Activated T-helper 17 cell treated with anti-CD3 and anti-CD28 coated beads, Interleukin-2, amount 50 U/mL, for 72 hours (primary cell): ENCODE measurements at places on chromosomes 13 and 19. TPM values are rescaled to one million over a fixed set of nuclear protein-coding genes. Genes with fewer than 3 reads are reported as not detected.
A peak's percentile ranks its signal among the peaks of the same experiment; 100 is the strongest.

PSG3 gene
- 0.13 TPM for total RNA-seq

- ATAC-seq, result no peak
Observed at GRCh38 chr13:27427641-27428040, 3.2 kb downstream of the GTF3A start.

- peak; percentile 18 for ATAC-seq
Observed at GRCh38 chr19:38392707-38393308, 4.3 kb downstream of the SPRED3 start.

APC2 gene
- total RNA-seq, result 0.21 TPM

- ATAC-seq, result no peak
Observed at GRCh38 chr13:32737679-32738078, 151.4 kb downstream of the PDS5B start.

GRCh38 chr13:28246891-28247290 lies 108.5 kb downstream of the PAN3 start:
- ATAC-seq, result no peak

DNA sequence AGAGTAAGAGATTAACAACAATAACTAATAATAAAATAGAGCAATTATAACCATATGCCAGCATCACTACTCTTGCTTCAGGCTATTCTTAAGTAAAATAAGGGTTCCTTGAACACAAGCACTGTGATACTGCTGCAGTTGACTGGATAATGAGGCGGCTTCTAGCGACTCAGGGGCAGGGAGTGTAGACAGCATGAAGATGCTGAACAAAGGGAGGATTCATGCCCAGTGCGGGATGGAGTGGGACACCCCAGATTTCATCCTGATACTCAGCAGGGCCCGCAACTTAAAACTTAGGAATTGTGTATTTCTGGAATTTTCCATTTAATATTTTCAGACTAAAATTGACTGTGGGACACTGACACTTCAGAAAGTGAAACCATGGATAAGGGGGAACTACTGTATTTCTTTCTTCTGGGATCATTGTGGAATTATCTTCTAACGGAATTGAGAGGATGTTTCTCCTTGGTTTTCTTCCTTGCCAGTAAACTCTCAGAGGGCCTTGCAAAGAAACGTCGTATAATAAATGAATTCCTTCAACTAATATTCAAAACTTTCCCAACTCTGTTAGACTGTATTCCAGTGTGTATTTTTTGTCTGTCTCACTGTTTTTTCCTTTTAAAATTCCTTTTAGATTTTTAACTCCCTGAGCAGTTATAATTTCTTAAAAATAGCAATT lies 127.5 kb downstream of the B3GLCT start:
- no peak for ATAC-seq

GRCh38 chr19:49058562-49058961 lies 1.0 kb upstream of the CGB7 start:
- ATAC-seq, result no peak

DNA sequence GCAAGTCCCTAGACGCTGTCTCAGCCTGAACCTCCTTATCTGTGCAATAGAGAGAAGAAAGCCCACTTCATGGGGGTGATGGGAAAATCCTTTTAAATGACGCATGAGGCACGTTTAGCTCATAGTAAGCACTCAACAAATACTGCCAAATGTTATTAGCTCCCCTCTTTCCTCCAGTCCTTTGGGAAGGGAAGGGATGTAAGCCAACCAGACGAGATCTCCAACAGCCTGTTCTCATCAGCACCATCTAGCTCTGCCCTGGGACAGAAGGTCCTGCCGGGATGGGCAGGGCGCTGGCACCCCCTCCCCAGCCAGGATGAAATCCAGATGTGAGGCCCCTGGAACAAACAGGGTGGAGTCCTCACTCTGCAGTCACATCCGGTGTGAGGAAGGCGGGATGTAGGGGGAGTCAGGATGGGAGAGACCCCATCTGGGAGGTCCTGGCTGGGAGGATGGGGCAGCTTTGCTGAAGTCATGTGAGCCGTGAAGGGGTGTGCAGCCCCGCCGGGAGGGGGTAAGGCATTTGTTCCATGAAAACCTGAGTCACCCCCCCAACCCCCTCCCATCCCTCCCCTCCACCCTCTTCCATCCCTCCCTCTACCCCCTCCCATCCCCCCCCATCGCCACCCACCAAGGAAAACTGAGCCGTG lies 4.6 kb downstream of the S1PR2 start:
- ATAC-seq, result no peak

N4BP2L1 gene
- total RNA-seq, result 62.0 TPM

GRCh38 chr13:46620029-46620428 lies 67.1 kb downstream of the LRCH1 start:
- no peak for ATAC-seq

- no peak for ATAC-seq
Observed at GRCh38 chr19:5929625-5930024, 15.6 kb downstream of the CAPS start.

TPM4 gene
- total RNA-seq, result 474 TPM

- ATAC-seq, result no peak
Observed at GRCh38 chr13:50757008-50757407, 86.5 kb downstream of the DLEU7 start.

- ATAC-seq, result no peak
Observed at GRCh38 chr19:30340771-30341561, 31.2 kb upstream of the ZNF536 start.

DNA sequence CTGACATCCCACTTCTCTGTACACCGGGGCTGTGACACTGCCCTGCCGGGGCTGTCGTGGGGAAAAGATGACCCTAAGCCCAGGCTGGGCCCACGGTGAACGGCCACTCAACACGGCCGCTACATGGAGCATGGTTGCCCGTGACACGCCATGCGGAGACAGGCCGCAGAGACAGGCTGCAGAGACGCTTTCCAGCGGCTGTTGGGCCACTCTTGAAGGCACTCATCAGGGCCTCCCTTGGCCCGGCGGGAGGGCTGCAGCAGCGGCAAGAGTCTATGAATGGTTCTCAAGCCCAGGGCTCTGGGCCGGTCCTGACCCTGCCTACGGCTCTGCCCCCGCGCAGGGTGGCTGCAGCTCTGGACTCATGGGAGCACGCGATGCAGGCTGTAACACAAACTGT lies 22.1 kb downstream of the ADPRHL1 start:
- ATAC-seq, result no peak

VSTM1 gene
- not detected for total RNA-seq

SYT3 gene
- not detected for total RNA-seq

DNA sequence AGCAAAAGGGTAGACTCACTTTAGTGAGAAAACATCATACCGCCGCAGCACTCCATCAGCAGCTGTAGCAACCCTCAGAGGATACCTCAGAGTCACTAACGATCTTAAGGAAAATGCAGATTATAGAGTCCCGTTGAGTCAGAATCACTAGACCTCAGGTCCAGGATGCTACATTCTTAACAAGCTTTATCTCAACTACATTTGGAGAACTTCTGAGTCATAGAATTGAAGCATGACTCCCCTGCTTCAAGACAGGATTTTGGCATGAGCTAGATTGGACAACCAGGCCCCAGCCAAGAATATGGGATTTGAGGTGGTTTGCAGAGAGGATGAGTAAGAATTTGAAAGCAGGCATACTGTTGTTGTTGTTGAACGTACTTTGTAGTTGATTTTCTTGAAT lies 118.9 kb upstream of the UBL3 start:
- ATAC-seq, result no peak

- no peak for ATAC-seq
Observed at GRCh38 chr13:113150550-113151365, 7.7 kb upstream of the PROZ start.

FUT6 gene
- total RNA-seq, result not detected

PEAK3 gene
- 0.32 TPM for total RNA-seq

DNA sequence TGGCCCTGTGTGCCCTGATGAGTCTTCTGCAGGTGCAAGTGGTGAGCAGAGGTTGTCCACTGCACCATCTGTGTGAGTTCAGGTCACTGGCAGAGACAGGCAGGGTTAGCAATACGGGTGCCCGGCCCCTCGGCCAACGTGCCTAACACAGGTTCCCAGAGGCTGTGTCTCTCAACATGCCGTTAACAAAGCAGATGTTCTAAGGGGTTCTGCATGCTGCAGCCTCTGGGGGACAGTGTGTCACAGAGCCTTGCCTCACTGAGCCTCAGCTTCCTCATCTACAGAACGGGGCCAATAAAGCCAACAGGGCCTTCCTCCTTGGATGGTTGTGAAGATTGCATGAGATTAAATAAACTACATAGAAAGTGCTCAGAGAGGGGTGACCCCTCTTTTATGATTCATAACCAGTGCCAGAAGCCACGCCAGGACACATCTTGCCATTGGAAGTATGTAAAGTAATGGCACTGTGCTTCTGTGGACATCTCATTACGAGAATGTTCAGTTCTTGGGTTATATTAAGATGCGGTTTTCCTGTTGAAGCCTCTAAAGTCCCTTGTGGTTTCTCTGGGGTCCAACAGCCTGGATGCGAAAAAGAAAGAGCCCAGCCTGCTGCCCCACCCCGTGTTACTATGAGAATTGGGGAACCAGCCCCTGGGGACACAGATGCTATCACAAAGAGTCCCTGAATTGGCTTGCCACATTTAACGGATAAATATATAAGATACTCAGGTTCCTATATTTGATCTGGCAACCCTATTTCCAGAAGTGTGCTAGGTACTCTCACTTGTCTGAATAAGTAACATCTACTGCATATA lies 11.2 kb upstream of the ARHGEF18 start:
- ATAC-seq, result peak; percentile 97

DNA sequence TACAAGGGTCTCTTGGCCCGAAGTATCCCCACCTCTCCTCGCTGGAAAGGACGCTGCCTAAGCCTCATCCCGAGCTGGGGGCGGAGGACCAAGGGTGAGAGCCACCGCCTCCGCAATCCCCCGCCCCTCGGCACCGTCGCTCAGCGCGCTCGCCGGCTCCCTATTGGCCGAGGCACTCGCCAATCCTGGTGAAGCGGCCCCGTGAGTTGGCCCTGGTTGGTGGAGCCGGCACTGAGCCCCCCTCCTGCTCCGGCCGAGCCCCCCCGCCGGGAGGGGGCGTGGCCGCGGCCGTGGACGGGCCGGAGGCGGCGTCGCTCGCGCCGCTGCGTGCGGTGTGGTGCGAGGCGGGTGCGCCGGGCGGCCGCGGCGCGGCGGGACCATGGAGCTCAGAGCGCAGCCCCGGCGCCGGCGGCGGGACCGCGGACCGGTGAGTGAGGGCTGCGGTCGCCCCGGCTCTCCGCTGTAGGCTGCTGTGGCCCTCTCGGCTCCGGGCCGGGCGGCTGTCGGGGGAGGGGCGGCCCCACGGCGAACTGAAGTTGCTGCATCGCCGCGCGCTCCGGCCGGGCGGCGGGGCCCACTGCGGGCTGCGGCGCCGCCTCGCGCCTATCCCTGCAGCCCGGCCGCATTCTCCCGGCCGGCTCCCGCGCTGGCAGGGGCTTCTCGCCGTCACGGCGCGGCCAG lies at the start of gene WASF3:
Gene WASF3, plus strand, starts transcription at position 291 of the 681 bp plus-strand sequence. CDS start 84,588 bp downstream, outside the sequence.
- peak; percentile 71 for ATAC-seq

EHD2 gene
- 8.2 TPM for total RNA-seq

GRCh38 chr13:40963927-40964326 lies 55.2 kb downstream of the ELF1 start:
- peak; percentile 84 for ATAC-seq

- ATAC-seq, result no peak
Observed at GRCh38 chr13:50744116-50744660, 99.3 kb downstream of the DLEU7 start.

GRCh38 chr19:45403272-45403671 lies 1.6 kb downstream of the PPP1R13L start:
- no peak for ATAC-seq

GRCh38 chr19:18386543-18387271 lies 749 bp downstream of the GDF15 start:
- ATAC-seq, result no peak

ZNF550 gene
- 10.0 TPM for total RNA-seq

GRCh38 chr19:823565-824121 lies 1.9 kb upstream of the PLPPR3 start:
- no peak for ATAC-seq

FCGBP gene
- 2.1 TPM for total RNA-seq

GARRE1 gene
- 13.6 TPM for total RNA-seq

DNA sequence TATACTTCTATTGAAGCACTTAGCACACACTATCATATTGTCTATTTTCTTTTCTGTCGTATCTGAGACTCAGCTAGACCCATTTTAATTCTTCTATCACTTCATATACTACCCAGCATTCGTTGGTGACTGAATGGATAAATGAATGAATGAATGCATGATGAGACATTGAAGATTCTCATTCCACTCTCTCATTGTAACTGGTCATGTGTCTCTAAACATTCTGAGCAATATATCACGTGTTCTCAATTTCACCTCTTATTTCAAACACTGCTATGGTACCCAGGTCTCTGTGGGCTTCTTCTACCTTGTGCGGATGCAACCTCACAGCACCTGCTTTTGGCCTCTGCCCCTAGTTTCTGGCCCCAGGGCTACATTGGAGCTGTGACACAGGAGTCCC lies 65.2 kb upstream of the USPL1 start:
- ATAC-seq, result no peak

CGB2 gene
- not detected for total RNA-seq

GRCh38 chr13:27549406-27549981 lies 70.8 kb downstream of the LNX2 start:
- ATAC-seq, result no peak

DNA sequence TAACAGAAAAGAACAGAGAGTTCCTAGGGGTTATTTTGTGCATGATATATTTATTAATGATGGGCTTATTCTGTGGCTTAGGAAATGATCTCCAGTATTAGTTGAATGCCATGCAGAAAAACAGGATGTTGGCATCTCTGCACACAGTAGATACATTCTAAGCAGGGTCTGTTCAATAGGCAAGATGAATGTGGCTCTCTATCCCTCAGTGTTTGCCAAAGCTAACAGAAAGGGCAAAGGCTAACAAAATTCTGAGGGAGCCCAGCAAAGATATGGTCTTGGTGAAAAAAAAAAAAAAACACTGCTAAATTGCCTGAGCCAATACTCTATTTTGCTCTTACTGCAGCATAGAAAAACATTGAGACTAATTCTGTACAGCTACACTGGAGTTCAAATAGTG lies 1095.8 kb downstream of the UQCRFS1 start:
- no peak for ATAC-seq

GRCh38 chr19:5987077-5987818 lies 9.3 kb upstream of the RANBP3 start:
- ATAC-seq, result peak; percentile 63

GRCh38 chr13:41505209-41505835 lies 48.0 kb downstream of the RGCC start:
- ATAC-seq, result no peak

DNA sequence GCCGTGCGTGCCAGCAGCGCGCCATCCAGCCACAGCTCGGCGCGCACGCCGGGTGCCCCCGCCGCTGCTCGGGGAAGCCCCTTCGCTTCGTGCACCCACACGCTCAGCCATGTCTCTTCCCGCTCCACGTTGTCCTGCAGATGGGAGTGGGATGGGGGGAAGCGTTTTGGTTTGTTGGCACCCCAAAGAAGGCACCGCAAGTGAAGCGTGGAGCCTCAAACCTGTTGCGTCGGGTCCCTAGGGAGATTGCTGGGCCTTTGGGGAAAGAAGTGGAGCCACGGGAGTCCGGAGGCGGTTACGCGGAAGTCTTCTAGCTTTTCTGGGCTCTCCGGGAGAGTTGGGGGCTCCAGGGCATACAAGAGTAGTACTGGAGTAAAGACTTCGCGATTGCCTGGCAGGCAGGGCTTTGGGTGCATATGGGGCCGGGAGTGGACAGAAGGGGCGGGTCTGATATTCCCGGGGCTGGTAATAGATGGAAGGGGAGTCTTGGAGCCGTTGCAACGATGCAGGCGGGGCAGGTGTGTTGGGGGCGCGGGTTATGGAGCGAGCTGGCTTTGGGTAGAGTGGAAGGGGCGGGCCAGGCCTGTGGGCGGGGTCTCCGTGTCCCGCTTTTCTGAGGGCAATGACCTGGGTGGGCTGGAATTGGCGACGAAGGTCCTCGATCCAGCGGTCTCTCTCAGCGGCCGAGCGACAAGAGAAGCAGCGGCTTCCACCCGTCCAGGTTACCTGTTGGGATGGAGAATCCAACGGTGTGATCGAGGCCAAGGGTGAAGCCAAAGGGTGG lies 6.5 kb downstream of the RASAL3 start:
- ATAC-seq, result no peak
